RPMI8226 (cell line): ENCODE measurements at places on chromosomes 7 and 10.
A peak's percentile ranks its signal among the peaks of the same experiment; 100 is the strongest.

GRCh38 chr10:127657056-127657455 is 79.9 kb upstream of the FOXI2 start:
- DNase-seq, result no peak

- DNase-seq, result peak; percentile 77
Observed at GRCh38 chr7:151472644-151473380, 32.9 kb upstream of the CRYGN start.

DNA sequence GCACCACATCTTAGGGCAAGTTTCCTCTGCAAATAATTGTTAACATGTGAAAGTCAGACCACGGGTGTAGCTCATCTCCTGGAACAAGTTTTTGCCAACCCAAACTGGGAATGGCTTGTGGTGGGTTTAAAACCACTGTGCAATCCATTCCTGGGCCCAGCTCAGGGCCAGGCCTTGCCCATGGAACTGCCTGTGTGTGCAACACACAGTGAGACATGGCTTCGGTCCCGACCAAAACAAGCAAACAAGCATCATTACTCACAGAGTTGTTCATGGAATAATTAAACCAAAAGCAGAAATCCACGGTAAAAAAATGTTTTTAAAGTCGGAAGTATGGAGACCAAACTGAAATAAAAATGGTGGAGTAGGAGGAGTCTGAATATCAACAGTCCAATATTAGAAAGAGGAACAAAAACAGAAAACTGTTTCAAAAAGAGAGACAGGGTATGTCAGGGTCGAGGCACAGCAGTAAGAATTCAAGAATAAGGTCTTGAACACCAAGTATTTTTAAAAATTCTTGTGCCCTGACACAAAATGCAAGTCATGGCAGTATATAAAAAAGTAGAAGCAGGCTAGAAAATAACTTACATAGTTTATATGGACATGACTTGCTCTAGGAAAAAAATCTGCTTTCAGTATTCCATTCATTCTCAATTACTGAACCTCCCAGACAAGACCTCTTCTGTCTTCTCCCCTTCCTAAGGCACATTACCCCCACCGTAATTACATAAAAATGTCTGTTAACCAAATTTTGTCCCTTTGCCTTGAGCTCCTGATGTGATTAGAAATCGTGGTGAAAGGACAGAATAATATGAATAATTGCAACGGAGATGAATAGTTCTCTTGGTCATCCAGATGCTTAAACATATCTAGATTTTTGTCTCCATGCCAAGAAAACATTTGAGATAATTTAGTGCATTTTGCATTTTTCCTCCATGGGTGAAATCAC is 88.4 kb downstream of the FAS start:
- DNase-seq, result no peak

- DNase-seq, result no peak
Observed at GRCh38 chr7:79157281-79157680, 296.2 kb downstream of the MAGI2 start.

GRCh38 chr10:114486938-114487814 is 82.9 kb upstream of the AFAP1L2 start:
- DNase-seq, result peak; percentile 48

DNA sequence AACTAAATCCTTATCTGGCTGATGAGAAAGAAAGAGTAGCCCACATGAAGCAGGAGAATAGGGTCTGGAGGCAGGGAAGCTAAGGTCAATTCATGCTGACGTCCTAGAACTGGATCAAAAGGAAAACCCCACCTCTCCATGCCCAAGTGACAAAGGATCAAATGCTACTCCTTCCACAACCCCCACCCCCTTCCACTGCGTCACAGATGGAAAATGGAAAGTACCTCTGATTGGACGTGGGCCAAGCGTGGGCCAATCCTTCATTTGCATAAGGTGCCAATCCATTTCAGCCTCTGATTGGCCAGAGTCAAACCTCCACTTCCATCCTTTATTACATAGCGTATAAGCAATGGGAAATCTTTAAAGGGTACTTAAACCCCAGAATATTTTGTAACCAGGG is 431.3 kb upstream of the ETV1 start:
- DNase-seq, result no peak

DNA sequence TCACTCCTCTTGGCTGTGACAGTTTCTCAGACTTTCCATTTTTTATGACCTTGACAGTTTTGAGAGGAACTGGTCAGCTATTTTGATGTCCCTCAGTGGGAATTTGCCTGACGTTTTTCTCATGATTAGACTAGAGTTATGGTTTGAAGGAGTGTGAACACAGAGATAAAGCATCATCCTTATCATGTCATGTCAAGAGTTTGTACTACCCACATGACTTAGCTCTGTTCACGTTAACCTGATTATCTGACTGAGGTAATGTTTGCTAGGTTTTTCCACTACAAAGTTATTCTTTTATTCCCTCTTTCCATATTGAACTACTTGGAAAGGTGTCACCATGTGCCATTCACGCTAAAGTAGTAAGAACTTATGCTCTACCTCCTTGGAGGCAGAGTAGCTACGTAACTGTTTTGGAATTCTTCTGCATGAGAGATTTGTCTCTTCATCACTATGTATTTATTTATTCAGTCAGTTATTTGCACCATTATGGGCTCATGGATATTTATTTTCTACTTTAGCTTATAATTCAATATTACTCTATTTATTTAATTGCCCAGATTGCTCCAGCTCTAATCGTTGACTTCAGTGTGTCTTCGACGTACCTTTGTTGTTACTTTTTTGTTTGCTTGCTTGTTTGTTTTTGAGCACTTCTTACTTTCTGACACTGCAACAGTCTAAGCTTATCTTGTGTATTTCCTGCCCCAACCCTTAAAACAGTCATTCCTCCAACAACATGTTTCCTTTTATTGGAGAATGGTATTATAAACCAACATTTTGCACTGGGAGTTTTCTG is 50.4 kb downstream of the CPED1 start:
- DNase-seq, result no peak

DNA sequence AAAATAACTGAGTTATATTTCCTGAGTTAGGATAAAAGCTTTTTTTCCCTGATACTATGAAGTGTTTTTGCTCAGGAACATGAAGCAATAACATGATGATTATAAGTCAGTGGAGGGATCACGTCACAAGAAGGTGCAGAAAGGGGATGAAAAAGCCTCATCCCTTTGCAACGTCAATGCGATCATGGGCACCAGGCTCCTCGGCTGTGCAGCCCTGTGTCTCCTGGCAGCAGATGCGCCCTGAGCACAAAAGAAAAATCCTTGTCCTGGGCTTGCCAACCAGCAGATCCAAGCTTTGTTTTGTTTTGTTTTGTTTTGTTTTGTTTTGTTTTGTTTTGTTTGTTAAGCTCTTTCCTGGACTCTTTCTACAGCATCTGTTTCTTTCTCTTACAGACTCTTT is 103.5 kb upstream of the PRSS1 start:
- DNase-seq, result no peak
